Aorta (tissue), 5 donors: ENCODE measurements at places on chromosomes 6 and 20. TPM values are rescaled to one million over a fixed set of nuclear protein-coding genes. Genes with fewer than 3 reads are reported as not detected.

Gene HTR1E
- polyA plus RNA-seq: not detected

Gene PHF3
- 12.9 TPM for polyA plus RNA-seq

Gene OLIG3
- not detected for polyA plus RNA-seq

Gene HLA-DQB1
- 28.5 TPM for polyA plus RNA-seq

Gene SLC52A3
- polyA plus RNA-seq: not detected

Gene RAMACL
- polyA plus RNA-seq: not detected

Gene OR2H1
- not detected for polyA plus RNA-seq

Gene KIF6
- polyA plus RNA-seq: not detected

Gene FGD2
- 12.9 TPM for polyA plus RNA-seq

Gene CTCFL
- not detected for polyA plus RNA-seq

Gene SCGN
- polyA plus RNA-seq: 3.1 TPM

Gene EDN3
- polyA plus RNA-seq: not detected

Gene PRIM2
- polyA plus RNA-seq: 2.8 TPM

Gene NHLRC1
- polyA plus RNA-seq: 2.1 TPM

Gene FRK
- 2.8 TPM for polyA plus RNA-seq

Gene COL10A1
- not detected for polyA plus RNA-seq

Gene COL21A1
- polyA plus RNA-seq: 67.0 TPM

Gene NKAPL
- polyA plus RNA-seq: 1.9 TPM

Gene BPIFA1
- not detected for polyA plus RNA-seq

Gene ZCCHC3
- 7.7 TPM for polyA plus RNA-seq

Gene TCF15
- polyA plus RNA-seq: not detected

Gene CUL7
- 14.9 TPM for polyA plus RNA-seq

Gene LZTS3
- 3.3 TPM for polyA plus RNA-seq

Gene RAD21L1
- not detected for polyA plus RNA-seq

Gene NCOA5
- 8.5 TPM for polyA plus RNA-seq

Gene DEF6
- 1.5 TPM for polyA plus RNA-seq

Gene MOCS3
- polyA plus RNA-seq: 2.6 TPM

Gene PLCB4
- 1.5 TPM for polyA plus RNA-seq

Gene KCNK16
- polyA plus RNA-seq: not detected

Gene TRIM15
- 7.0 TPM for polyA plus RNA-seq

Gene HCRTR2
- polyA plus RNA-seq: not detected

Gene MYCT1
- 0.59 TPM for polyA plus RNA-seq

Gene BCL2L1
- 103 TPM for polyA plus RNA-seq

Gene ENPP1
- 8.8 TPM for polyA plus RNA-seq

Gene PPP1R14C
- polyA plus RNA-seq: 0.38 TPM

Gene TUBB2B
- 2.8 TPM for polyA plus RNA-seq

Gene DSP
- 22.8 TPM for polyA plus RNA-seq
